HEK293T (cell line): ENCODE measurements at places on chromosomes 2 and 18.
A peak's percentile ranks its signal among the peaks of the same experiment; 100 is the strongest.

- peak; percentile 95 for DNase-seq
These were observed at the start of gene DRC1 for GRCh38 chr2:26401739-26402541. Gene DRC1, plus strand, starts transcription at chr2:26401920. Its CDS starts 70 bp downstream, at chr2:26401990.

DNA sequence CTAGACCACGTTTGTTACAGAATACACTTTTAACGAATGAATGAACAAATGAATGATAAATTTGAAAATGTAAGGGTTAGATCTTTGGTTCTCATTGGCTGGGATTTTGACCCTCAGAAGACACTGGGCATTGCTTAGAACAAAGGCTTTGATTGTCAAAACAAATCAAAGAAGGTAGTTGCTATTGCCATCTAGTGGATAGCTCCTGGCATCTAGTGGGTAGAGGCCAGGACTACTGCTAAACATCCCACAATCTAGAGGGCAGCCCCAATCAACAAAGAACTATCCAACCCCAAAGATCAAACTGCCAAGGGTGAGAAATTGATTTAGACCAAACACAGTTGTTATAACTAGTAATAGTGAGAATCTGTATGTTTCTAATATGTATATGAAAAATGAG, 552.3 kb downstream of the KCNJ3 start:
- DNase-seq = peak; percentile 13

DNA sequence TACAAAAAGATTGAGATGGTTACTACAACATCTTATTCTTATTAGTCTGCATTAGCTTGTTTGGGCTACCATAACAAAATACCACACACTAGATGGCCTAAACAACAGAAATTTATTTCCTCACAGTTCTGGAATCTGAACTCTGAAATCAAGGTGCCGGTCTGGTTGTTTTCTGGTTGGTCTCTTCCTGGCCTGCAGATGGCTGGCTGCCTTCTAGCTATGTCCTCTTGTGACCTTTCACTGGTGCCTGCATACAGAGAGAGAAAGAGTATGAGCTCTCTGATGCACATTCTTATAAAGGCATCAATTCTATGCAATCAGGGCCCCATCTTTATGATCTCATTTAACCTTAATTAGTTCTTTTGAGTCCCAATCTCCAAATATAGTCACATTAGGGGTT, 696.5 kb downstream of the TDRD15 start:
- DNase-seq = no peak

- no peak for DNase-seq
These were observed 12.3 kb upstream of the CNGA3 start for GRCh38 chr2:98333922-98334321.

DNA sequence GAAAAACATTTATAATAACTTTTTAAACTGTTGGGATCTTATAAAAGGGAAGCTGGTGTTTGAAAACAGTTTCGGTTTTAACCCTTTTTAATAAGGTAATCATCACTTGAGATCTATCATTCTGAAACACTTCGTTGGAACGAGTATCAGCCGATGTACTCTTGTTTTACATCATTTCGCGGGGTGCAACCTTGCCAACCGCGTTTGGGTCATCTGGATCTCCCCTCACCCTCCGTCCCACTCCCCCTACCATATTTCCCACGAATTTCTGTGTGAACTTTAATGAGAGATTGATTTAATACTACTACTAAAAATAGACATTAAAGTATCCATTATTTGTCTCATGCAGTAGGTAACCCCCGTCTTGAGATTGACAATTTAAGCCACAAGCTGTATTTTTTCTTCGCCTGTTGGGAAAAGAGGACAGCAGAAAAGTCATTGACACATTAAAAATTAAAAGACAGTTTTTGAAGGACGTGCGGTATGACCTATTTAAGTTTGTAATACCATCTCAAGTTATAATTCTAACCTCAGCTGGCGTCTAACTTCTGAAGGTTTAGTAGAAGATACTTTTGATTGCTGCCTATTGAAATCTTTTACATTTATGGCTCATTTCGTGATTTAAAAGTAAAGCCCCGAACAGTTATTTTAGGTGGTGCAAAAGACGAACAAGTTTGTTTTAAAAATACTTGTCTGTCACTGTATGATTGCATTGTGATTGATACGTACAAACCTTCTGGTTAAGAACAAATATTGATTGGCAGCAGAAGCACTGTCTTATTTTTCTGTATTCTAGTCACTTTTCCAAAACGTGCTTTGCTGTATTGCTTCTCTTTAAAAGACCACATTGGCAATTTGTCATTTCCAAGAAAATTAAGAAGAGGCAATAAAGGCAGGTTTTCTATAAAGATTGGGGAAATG, 1.5 kb downstream of the CREB1 start:
- DNase-seq = no peak

DNA sequence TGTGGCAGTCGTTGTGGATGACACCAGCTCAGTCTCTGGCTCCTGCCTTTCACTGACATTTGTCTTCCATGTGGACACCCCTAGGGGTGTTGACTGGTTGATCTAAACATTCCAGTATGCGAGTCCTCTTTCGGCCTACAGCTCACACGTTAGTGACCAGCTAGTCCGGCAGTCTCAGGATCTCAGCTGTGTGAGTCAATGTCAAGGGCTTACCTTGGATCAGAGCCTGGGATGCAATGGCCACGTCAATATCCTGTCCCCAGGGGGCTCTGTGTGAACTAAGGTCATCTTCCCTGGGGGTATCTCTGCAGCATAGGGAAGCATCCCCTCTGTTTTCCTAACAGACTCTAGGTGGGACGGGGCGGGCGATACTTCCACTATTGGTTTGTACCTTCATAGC, 35.1 kb upstream of the YWHAQ start:
- DNase-seq = no peak

DNA sequence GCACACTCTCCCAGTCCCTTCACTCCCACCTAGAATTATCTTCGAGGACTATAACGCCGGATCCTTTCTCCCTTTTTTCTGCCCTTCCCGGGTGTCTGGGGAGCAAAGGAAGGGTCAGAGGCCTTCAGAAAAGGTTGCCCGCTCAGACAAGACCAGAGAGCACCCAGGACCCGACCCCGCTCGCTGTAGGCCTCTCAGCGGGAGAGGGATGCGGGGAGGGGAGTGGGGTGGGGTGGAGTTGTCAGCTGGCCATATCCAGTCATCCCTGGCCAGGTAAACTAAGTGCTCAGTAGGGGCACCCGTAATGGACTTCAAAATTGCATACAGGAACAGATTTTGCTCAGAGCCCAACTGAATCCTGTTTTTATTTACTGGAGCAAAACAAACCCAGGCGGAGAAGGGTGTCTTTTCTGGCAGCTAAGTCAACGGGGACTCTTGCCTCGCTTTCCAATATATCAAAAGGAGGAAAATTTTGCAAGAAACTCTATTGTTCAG, 65.0 kb downstream of the NOL4 start:
- no peak for DNase-seq

DNA sequence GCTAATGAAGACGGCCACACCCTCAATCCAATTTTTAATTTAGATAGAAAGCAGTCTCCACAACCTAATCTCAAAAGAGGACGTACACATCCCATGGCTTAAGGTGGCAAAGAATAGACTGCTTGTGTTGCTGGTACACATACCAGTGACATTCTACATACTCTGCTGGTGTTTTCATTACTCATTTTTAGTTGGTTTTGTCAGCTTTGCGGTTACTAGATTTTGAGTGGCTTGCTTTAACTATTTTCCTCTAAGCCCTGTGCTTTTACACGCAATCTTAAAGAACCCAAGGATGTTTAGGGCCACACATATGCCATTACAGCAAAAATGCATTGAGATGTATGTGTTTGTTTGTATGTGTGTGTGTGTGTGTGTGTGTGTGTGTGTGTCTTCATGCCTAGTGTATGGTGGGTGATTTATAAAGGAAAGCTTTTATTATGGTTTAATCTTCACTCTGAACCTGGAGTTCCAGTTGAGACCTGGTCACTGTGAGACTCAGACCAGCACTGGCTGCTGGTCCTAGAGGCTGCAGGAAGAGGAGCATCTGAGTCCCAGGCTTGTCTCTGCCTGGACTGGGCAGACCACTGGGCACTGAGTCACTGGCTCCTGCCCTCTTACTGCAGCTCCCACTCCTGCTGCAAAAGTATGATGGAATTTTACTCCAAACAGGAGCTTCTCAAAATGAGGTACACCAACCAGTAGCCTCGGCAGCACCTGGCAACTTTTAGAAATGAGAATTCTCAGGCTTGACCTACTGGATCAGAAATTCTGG, 415.9 kb downstream of the NBAS start:
- DNase-seq = no peak

GRCh38 chr2:67948506-67948905, 114.3 kb downstream of the C1D start:
- no peak for DNase-seq

GRCh38 chr18:23353459-23353858, 99.6 kb upstream of the RIOK3 start:
- no peak for DNase-seq

DNA sequence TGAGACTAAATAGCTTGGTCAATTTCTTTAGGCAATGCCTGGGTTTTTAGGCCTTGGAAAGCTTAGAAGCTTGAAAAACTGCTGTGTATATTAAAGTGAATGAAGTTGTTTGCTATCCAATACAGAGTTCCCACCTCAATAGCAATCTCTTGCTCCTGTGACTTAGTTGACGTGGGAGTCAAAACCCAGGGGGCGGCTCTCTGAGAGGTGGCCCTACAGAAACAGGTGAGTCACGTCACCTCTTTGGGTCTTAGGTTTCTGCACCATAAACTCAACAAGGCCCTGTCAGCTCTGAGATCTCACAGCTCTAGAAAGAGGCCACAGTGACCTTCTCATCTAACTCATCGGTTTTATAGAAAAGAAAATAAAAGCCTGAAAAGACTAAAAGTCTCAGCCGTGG, 79.6 kb downstream of the ADD2 start:
- no peak for DNase-seq

DNA sequence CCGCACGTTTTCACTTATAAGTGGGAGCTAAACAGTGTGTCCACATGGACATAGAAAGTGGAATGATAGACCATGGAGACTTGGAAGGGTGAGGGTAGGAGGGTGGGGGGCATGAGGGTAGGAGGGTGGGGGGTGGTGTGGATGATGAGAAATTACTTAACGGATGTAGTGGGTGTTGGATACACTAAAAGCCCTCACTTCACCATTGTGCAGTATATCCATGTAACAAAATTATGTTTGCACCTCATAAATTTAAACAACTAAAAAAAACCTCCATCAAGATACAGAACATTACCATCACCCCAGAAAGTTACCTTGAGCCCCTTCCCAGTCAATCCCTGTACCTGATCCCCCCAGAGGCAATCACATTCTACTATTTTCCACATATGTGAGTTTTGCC, 26.2 kb downstream of the HK2 start:
- no peak for DNase-seq

- DNase-seq = no peak
These were observed 100.7 kb downstream of the RAPGEF4 start for GRCh38 chr2:172836347-172836821.

DNA sequence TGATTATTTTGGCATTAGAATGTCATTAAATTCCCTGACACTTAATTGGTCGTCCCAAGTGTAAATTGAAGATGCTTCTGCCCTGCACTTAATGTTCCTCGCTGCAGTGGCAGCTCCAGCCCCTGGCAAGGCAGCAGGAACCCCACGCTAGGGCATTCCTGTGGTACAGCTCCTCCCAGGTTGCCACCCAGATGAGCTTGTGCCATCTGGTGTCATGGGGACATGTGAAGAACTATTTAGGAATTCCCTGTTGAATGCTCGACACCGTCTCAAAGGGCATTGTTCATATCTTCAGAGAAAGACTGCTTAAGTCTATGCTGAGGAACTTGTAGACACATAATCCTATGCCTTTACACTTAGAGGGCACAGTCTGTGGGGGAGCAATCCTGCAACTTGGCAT, 38.9 kb downstream of the BCL2L11 start:
- DNase-seq = no peak

DNA sequence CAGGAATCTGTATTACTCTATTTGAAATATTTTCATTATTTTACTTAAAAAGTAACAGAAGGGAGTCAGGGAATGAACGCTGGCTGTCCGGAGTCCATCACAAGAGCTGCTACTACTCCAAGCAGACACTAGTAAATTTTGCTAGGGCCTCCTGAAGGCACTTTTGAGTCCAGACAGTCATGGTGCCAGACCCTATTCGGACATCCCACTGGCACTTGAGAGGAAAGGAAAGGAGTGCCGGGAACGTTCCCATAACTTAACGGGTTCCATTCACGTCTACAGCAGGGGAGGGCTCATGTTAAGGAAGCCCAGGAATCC, 563 bp upstream of the GMCL1 start:
- no peak for DNase-seq

DNA sequence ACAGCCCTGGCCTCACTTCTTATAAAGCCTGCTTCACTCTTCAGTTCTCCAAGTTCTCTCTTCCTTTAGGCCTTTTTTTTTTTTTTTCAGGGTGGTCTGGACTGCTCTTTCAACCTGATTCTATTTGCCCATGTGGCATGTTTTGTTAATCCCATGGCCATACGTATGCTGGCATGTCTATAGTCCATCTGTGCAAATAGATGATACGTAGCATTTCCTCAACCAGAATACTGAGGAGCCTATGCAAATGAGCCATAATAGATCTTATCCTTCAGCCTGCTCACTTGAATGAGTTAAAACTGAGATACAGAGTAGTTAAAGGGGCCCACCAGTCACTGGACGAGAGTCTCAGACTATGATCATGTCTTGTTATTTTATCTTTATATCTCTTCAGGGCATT, 265.2 kb upstream of the CXCR4 start:
- no peak for DNase-seq

- DNase-seq = no peak
These were observed 34.8 kb downstream of the ATOH8 start for GRCh38 chr2:85788603-85789002.

- no peak for DNase-seq
These were observed 285.5 kb downstream of the MREG start for GRCh38 chr2:215727507-215728503.

DNA sequence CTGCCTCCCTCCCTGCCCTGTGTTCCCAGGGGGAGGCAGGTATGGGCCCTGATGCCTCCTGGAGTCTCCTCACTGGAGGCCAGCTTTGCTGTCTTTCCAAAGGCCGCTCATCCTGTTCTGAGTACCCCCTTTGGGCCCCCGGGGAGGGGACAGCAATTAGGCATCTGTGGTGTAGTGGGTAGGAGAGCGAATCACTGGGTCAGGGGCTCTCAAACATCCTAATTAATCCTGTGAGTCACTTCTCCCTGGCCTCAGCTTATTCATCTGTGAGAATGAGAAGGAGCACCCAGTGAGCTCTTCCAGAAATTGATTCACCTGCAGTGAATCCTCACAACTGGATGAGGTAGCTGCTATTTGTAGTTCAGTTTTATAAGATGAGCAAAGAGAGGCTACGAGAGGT, 16.4 kb downstream of the TET3 start:
- DNase-seq = no peak

DNA sequence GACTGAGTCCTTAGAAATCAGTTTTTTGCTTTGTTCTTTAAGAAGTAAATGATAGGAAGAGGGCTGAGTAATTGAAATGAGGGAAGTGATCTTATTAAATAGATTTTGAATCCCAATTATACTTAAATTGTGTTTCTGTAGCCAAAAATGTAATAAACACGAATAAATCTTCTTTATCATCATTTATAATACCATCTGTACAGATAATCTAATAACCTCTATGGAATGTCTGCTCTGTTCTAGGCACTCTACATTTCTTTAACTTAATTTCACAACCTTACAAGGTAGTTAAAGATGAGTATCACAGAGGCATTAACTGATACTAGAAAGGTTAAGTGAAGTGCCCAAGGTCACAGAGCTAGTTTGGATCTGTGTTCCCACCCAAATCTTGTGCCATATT, 14.3 kb upstream of the SCN2A start:
- DNase-seq = no peak
